Stimulated activated CD4-positive, alpha-beta T cell treated with anti-CD3 and anti-CD28 coated beads, Interleukin-1b, Interleukin-23, amount 100 ng/mL, for 1 hour (primary cell): ENCODE measurements at places on chromosomes 1 and 21.
A peak's percentile ranks its signal among the peaks of the same experiment; 100 is the strongest.

DNA sequence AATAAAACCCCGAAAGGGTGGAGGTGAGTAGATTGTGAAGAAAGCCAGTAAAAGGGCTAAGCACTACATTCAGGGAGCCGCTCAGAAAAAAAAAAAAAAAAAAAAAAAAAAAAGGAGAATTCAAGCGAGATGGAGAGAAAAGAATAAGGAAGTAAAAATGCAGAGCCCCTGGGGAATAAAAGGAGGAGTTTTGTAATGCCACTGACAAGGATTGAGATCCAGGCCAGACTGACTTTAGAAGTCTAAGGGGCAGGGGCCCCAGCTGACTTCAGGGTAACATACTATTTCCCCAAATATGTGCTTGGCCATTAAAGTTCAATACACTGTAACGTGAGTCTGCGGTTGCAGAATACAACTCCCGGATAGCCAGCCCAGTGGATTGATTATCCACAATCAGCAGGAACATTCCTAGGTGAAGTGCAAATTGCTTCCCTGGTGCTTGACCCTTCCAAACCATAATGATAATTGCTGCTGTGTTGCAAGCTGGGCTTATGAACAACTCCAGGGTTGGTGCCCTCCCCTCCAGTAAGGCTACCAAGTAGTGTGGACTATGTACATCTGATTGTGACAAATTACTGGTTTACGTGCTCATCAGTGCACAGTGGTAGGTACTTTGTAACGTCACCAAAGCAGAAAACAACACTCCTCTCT lies 30.7 kb upstream of the RRP15 start:
- no peak for DNase-seq

GRCh38 chr1:85088408-85088784 lies 40.1 kb upstream of the MCOLN3 start:
- DNase-seq, result no peak

DNA sequence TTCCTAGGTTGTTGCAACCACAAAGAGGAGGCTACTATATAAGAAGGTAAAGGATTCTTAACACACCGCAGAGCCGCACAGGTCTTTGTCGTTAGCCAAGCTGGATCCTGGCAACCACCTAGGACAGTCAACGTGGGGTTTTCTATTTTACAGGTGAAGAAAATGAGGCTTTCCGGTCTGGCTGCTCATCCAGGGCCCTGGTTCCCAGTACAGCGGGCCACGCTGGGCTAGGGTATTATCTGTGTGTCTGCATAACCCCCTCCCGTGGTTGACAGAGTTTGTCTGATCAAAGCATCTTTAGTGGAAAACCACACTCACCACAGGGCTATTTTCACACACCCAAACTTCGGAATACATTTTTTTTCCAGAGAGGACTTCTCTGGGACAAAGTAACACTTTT lies 39.0 kb upstream of the PDE9A start:
- no peak for DNase-seq

DNA sequence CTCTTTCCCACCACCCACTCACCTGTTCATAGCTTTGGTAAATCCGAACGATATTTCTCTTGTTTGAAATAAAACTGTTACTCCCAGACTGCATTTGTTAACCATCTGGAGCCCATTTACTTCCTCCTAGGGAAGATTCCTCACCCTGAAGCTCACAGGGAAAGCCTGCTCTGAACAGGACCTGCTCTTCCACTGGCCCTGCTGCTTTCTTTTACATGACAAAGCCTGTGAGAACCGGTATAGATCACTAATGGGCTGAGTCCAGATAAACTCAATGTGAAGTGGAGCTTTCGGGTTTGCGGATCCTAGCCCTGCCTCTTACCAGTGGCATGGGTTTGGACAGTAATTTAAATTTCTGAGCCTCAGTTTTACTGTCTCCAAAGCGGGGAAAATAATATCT lies 45.2 kb downstream of the FAM163A start:
- no peak for DNase-seq

DNA sequence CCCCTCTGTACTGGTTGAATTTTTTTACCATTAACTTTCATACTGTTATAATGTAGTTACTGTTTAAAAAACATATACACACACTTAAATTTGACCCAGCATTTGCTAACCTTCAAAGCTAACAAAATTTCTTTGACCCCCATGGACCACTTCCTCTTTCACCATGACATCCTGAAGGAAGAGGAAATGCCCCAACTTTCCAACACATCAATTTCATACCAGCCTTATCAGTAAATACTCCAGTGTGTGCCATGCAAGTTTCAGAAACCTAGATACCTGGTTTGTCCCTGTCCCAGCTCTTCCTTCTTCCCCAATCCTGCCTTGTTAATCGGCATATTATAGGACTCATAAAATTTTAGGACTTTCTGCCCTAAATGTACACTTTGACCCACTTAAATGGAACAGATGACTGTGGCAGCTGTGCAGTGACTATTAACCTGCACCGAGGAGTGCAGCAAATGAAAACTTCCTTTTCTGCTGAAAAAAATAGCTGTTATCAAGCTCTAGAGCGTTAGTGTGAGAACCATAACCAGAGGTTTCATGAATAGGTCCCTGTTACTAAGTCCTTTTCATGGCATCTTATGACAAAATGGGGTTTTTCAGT lies 54.1 kb downstream of the DTL start:
- DNase-seq, result no peak

- DNase-seq, result no peak
Measured at GRCh38 chr1:217539510-217539909, 91.4 kb downstream of the GPATCH2 start.

DNA sequence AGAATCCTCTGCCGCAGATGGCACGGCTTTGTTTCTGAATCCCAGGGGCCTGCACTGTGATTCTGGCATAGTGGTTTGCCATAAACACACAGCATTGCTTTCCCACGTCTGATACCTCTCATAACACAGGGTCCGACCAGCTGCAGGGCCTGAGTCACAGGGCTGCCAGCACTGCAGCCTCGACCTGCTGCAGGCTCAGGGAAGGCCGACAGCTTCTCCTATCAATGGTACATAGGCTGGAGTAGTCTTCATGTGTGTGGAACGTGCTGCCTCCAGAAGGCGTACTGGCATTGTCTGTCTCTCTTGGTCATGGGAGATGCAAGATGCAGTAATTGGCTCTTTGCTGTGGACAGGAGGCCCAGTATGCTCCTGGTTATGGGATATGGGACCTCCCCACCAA lies 53.5 kb upstream of the PDE9A start:
- no peak for DNase-seq

- DNase-seq, result no peak
Measured at GRCh38 chr21:26810676-26811415, 34.4 kb downstream of the ADAMTS1 start.

GRCh38 chr1:47183308-47184089 lies 6.3 kb downstream of the PDZK1IP1 start:
- DNase-seq, result no peak

DNA sequence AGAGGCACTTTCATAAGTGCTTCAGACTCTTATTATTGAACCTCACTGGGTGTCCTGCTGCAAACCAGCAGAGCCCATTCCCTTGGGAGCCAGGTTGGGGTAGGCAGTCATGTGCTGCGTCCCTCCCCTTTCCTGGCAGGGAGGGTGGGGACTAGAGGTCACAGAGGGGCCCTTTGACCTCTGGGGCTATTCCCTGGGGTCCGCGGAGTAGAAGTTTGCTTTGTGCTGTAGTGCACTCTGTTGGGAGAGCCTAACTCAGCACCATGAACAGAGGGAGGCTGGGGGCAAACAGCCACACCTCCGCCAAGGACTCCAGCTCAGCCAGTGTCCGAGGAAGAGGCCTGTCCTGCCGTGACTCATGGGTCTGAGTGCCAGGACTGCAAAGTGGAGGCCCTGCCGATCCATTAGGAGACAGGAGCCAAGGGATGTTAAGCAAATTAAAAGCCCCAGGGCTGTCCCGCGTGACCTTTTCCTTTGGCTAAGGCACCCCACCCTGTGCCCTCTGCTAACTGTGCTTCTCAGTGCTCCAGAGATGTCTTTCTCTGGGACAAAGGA lies 3.0 kb upstream of the IGSF21 start:
- no peak for DNase-seq

DNA sequence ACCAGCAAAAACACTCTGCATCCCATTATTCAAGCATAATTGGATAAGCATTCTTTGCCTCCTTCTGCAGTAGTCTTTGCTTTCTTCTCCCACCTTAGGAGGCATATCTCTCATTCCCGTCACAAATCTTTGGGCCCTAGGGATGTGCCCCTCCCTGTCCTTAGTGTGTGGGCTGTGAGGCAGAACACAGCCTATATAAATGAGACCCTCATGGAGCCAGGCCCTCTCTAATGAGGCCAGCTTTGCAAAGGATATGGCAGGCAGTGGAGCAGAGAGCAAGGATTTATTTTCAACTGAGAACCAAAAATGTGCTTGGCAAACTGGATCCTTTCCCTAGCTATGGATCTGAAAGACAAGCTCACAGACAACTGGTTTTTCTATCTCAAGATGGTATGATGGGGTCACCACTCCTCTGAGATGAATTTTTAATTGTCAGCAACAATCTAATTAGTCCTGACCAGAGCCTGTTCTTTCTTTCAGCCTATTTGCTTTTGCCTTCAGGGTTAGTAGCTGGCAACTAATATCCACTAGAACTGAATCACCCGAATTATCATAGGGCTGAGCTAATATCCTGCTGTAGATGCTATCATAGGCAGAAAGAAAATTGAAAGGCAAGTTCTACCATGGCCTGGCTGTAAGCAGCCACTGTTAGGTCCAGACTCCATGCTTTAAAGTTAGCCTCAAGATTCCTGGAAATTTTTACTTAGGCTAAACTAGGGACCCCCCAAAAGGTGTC lies 134.2 kb downstream of the SYT2 start:
- DNase-seq, result no peak

GRCh38 chr21:33202464-33203363 lies 27.0 kb upstream of the IFNAR2 start:
- DNase-seq, result no peak

- no peak for DNase-seq
Measured at GRCh38 chr1:162347281-162347680, 29.4 kb downstream of the SPATA46 start.

- no peak for DNase-seq
Measured at GRCh38 chr1:7103874-7104273, 318.6 kb downstream of the CAMTA1 start.

DNA sequence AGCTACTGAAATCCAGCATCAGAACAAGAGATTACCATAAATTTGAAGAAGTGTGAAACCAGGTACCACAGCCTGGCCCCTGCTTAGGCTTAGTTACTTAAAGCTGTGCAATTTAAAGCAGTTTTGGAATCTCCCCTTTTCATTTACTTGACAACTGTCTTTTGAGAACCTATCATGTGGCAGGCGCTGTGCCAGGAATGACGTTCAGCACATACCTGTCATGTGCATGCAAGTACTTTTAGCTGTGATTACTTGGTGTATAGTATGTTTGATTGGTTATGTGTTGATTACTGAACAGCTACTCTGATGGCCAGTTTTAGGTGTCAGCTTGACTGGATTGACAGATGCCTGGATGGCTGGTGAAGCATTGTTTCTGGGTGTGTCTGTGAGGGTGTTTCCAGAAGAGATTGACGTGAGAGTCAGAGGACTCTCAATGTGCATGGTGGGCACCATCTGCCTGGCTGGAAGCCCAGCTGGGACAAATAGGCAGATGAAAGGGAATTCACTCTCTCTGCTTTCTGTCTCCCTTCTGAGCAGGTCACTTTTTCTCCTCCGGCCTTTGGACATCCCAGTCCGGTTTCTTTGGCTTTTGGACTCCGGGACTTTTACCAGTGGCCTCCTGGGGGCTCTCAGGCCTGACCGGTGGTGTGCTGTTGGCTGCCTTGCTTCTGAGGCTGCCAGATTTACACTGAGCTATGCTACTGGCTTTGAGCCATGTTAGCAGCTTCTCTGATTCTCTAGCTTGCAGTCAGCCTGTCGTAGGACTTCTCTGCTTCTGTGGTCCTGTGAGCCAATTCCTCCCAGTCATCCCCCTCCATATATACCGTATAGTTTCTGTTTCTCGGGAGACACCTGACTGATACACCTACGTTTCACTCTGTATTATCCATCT lies 178.0 kb downstream of the RYR2 start:
- no peak for DNase-seq

DNA sequence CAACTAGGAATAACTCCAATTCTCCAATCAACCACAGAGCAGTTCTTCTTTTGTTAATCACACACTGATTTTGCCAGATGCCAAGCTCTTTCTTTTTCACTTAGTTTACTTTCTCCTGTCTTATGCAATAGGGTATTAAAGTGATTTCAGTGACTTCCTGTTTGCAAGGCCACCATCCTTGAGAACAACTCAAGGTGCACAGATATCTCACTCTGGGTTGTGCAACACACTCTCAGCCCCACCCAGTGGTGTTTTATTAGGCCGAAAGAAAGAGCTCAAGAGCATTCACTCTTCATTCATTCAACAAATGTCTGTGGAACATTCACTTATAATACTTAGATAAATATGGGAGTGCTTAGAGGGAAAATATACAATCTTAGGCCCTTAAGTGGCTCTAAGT lies 352.5 kb downstream of the ZNF326 start:
- no peak for DNase-seq

GRCh38 chr1:100481303-100481702 lies 56.6 kb upstream of the GPR88 start:
- no peak for DNase-seq

GRCh38 chr1:160429702-160430535 lies 29.6 kb downstream of the VANGL2 start:
- no peak for DNase-seq

- peak; percentile 44 for DNase-seq
Measured at GRCh38 chr1:153494976-153495535, 34.6 kb upstream of the S100A7 start.

DNA sequence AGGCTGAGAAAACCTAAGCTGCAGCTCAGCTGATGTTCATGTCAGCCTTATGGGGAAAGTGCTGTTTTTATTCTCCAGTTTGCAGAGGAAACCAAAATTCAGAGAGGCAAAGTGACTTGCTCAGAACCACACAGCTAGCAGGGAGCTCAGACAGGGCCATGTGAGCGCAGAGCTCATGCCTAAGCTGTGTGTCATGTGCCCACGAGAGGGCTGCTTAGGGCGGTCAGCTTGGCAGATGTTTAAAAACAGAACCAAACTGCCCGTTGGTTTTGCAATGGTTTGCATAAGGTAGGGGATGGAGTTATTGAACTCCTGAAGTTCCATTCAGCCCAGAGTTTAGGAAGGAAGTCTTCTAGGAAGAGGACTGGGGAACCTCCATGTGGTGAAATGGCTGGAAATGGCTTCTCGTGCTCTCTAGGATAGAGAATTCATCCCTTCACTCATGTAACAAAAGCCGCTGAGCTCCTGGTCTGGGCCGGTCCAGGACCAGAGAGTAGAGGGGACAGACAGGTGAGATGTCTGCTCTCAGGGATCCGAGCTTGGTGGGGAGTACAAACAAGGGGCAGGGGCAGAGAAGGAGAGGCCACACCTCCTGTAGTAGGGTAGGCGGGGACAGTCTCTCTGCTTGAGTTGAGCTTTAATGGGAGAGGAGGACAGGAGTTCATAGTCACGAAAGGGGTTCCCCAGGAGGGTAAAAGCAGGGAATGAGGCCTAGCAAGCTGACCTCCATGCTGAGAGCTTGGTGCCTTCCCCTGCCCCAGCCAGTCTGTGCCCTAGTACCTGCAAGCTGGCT lies 46.9 kb downstream of the ARHGEF10L start:
- DNase-seq, result no peak
